ENCODE measurements at places on chromosomes 16 and 17.

DNA sequence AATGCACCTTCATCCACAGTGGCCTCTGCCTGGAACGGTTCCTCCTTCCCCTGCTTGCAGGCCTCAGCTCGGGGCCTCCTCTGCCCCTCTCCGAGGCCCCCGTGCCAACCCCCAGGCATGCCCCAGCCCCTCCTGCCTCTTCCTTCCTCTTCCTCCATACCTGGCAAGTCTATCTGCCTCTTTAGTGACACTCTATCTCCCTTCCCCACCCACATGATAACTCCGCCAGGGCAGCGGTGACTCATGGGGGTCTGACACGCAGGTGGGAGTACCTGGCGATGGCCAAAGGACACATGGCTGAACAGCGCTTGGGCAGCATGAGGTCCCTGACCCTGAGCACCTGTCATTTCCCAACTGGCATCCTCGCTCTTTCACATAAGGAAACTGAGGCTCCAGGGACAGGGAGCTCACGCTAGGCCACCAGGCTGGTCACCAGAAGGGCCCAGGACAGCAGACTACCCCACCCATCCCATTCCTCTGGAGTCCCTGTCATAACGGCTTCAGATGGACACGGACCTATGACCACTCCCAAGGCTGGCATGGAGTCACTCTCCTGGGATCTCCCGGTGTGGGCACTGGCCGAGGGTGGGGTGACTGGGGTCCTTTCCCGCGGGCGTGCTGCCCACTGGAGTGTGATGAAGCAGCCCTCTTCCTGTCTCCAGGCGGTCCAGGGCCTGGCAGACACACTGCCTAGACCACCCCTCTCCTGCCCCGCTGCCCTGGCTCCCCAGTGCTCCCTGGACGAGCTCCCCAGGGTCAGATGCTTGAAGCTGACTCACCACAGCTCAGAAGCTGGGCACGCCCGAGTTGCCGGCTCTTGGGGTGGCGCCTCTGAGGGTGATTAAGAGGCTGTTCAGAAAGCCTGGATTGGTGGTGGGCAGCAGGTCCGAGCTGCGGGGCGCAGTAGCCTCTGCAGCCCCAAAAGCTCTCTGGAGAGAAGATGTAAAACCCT is 100.6 kb downstream of the ENGASE start:
- no peak for DNase-seq

- DNase-seq, result no peak
Observed at GRCh38 chr17:38510421-38511149, 82.3 kb downstream of the ARHGAP23 start.

DNA sequence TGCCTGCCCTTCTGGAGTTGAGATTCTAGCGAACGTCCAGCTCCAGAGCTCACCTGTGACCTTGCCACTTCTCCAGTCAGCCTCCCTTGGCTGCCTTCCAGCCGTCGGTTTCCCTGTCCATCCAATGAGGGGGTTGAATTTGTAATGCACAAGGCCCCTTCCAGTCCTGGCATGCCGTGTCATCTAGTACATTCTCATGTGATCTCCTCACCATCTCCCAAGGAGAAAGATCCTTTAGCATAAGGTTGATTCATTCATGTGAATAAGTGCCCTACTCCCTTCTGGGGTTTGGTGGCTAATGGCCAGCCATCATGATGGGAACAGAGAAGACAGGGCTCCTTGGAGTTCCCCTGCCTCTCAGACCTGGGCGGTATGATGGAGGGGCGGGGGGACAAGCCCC is 18.9 kb upstream of the ABCC3 start:
- DNase-seq, result no peak

DNA sequence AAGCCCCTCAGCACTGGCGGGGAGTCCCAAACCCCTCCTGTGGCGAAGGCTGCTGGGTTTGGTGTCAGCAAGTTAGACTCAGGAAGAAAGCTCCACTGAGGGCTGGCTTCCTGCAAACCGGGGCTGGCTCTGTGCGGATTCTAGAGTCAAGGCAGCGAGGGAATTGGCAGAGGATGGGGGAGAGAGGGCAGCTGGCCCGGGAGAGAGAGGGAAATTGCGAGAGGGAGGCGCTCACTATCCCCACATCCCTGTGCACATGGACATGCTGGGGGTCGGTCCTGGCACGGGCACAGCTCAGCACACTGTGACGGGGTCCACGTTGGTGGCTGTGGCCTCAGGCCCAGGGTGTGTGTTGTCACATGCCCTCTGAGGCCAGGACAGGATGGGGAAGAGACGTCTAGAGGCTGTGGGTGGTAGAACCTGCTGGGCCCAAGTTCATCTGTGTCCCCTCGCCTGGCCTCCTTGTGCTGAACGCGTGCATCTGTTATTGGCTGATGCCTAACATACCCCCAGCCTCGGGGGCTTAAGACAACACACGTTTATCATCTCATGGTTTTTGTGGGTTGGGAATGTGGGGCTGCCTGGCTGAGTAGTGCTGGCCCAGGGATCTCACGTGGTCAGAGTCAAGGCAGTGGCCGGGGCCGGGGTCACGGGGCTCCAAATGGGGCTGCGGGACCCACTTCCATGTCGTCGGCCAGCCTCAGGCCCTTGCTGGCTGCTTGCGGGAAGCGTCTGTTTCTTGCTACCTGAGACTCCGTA is 16.7 kb upstream of the JPH3 start:
- DNase-seq, result no peak

DNA sequence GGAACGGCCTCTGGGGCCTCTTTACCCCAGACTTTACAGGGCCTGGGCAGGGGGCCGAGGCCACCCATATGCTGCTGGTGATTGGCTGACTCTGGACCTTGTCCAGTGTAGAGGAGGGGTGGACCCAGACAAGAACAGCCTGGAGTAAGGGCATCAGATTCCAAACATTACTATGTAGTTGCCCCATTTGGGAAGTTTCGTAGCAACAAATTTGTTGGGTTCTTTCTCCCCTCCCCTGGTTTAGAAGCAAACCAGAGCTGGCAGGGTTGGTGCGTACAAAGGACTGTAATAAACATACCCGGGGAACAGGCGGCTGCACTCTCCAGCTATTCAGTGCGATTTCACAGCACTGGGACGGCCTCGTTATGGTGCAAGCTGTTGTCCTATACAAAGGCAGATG is 145.5 kb downstream of the NTN1 start:
- no peak for DNase-seq

GRCh38 chr17:3009411-3009920 is 53.9 kb downstream of the OR1D5 start:
- DNase-seq, result no peak

DNA sequence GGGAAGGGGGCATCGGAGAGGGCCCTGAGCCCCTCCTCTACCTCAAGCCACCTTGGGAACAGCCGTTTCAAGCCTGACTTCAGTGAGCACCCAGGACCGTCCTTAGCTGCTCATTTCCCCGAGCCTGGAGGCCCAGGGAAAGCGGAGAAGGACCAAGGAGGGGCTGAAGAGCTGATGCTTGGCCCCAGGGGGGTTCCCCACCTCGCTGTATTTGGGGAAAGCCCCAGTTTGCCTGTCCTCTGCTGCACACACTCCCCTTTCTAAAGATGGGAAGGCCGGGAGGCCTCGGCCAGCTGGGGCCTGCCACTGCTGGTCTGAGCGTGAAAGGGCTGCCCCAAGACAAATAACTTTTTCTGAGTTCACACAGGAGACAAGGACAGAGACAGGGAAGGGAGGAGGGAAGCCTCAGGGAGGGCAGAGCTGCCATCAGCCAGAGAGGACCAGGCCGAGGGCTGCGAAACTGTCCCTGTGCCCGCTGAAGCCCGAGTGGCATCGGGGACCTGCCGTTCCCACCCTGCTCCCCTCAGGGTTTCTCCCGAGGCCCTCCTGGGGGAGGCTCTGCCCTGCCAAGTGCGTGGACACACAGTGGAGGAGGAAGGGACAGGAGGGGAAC is 11.6 kb downstream of the ZACN start:
- no peak for DNase-seq

Data from cerebellar nuclear complex (tissue), 1 donor.